H7 (cell line): ENCODE measurements at places on chromosomes 12 and 14.

DNA sequence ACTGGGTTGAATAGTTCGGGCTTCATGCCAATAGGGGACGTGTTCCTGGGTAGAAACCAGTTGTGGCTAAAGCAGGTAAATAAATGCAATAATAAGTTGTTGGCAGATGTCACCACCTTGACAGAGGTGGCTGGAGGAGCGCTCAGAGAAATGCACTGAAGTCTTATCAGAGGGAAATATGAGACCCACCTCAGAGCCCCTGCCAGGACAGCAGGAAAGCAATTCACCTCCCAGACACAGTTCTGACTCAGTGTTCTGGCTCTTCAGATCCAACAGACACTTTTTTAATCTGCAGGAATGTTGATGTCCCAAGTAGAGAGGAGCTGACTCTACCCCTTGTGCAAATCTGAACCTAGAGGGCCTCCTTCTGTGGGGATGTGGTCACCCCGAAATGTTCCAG, 687.1 kb upstream of the FBXO33 start:
- no peak for DNase-seq

DNA sequence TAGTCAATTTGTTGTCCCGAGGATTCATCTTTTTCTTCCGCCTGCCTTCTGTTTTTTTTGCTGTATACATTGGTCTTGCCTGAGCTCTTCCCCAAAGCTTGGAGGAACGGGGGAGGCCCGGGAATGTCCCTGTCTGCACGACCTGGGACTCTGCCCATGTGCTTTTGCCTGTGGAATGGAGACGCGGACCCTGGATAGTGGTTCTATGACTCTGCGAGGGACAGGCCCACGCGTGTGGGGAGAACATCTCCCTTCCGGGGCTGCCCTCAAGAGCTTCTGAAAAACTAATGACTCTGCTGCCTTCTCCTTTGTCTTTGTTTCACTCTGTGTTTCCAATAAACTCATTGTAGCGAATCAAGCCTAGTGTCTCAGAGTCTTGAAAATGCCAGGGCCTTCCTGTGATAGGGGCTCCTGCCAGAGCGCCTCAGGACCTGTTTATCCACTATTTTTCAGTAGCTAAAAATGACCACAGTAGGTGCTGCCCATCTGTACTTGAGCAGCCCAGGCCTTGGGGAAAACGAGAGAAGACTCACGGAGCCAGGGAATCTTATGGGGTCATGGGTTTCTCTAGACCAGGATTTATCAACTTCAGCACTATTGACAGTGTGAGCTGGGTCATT, 12.3 kb downstream of the KRT83 start:
- no peak for DNase-seq

DNA sequence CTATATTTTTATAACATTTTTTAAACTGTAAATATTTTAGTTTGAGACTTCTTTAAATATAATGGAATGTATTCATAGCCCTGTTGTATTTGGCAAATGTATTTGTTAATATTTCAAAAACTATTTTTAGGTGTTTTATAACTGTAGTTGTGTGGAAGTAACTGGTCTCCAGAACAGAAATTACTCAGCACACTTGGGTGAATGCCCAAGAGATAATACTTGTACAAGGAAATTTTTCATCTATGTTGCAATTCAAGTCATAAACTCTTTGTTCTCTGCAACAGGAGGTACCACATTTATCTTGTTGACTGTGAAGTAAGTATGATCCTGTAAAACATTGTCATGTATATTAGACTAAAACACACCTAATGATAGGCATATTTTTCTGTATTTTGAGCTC, 72.8 kb downstream of the SLCO1B3 start:
- DNase-seq: no peak

- DNase-seq: no peak
These were observed 146.9 kb downstream of the PRKCH start for GRCh38 chr14:61468063-61468825.

- DNase-seq: no peak
These were observed 932.3 kb downstream of the FLRT2 start for GRCh38 chr14:86462193-86462753.

DNA sequence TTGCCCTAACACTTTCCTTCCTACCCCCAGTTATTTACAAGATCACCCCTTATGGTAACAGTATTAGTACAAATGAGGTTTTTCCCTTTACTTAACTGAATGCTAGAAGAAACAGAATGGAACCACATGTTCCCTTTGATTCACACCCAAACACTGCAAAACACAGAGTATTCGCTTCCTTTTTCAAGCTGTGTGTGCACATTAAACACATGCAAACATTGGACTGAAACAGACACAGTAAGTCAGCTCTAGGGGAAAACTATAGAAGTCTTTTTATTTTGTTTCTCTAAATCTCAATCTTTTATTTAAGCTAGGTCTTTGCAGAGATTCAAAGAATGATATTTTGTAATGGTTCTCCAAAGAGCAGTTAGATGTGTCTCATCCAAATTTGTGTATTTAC, 728.5 kb downstream of the DIO2 start:
- DNase-seq: no peak

DNA sequence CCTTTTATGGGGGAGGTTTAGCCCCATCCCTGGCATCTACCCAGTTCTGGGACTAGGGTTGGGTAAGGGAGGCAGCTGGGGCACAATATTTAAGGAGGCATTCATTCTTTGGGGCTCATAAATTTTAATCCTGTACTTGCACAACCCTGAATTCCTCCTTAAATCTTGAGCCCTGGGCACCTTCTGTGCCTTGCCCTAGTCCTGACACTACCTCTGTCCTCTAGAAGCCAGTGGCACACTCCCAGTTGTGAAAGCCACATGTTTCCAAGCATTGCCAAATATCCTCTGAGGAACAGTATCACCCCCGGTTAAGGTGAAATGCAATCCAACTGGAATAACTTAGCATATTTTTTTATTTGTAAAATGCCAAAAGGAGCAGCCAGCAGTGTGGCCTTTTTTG, 36.6 kb downstream of the SLC16A7 start:
- DNase-seq: no peak

- no peak for DNase-seq
These were observed 73.6 kb downstream of the SAMD4A start for GRCh38 chr14:54640506-54640905.

- no peak for DNase-seq
These were observed 73.6 kb upstream of the RASSF8 start for GRCh38 chr12:25884920-25885234.

DNA sequence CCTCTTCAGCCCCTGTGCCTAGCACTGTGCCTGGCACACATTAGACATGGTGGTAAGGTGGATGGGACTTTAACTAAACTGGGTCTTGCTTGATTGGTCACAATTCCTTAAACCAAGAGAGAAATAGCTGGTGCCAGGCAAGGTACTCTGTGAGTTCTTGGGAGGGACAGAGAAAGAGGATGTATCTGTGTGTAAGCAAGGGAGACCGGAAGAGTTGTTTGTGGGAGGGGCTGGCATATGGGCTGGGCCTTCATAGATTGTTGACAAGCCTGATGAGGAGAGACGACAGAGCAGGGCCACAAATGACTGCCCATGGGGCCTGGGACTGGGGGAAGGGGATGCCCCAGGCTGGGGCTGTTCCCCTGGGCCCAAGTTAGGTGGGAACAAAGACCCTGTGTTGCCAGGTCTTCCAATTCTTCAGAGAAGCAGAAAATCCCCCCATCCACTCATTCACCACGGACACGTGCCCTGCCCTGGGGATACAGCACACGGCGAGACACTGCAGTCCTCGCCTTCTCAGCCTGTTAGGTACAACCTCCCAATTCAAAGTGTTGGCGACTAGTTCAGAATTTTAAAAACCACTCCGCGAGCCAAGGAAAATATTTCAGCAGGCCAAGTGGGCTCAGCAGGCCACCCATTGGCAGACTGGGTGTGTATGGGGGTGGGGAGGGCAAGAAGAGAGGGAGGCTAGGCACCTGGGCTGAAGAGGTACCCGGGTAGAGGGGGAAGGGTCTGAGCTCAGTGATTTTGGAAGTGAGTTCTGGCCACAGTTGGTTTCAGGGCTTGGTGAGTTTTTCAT, 11.4 kb upstream of the CYP46A1 start:
- peak; percentile 58 for DNase-seq

DNA sequence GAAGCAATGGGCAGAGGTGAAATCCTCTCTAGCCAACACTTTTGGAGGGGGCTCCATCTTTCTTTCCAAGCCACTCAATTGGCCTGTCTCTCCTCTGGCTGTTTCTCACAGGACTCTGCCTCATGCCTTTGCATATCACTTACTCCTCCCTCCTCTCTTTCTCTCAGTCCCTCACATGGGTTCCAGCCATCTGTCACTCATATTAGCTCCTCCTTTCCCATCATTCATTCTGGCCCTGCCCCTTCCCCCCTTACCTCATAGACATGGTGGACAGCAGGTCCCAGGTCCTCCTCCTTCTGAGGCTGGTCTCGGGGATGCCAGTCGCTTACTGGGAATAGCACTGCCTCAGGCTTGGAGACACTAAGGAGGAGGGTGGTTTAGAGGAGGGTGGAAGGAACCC, 16.6 kb upstream of the ZNF385A start:
- no peak for DNase-seq

DNA sequence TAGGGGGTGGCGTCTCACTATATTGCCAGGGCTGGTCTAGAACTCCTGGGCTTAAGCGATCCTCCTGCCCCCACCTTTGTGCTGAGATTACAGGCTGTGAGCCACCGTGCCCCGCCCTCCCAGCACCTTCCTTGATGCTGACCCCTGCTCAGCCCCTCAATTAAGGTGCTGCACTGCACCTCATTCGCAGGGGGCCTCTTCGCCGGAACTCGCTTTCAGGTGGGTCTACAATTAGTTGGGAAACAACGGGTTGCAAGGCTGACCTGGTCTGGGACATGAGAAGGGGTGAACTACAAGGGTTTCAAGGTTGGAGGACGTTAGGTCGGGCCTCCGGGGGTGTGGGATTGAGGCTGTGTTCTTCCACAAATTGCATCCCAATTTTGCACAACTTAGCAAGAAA, 1.2 kb upstream of the NOP2 start:
- no peak for DNase-seq

- no peak for DNase-seq
These were observed 55.6 kb downstream of the PITPNM2 start for GRCh38 chr12:123095078-123095881.

GRCh38 chr14:59566296-59566695, 10.3 kb downstream of the CCDC175 start:
- no peak for DNase-seq

DNA sequence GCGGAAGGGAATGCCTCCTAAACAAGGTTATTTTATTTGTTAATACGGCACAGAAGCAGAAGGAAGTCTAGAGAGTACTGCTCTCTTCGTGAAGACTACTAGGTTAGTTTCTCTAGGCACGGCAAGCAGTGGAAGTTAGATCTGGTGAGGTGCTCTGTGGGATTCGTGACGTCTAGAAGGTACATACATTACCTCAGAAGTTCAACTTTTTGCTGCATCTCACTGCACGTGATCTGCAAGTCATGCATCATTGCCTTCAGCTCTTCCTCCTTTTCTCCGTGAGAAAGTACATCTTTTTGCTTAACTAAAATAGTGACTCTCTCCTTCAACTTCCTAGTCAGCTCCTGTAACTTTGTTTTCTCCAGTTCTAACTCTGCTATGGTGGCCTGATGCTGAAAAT, 74.7 kb downstream of the NIN start:
- no peak for DNase-seq

GRCh38 chr12:12392413-12392812, 35.5 kb downstream of the BORCS5 start:
- no peak for DNase-seq

DNA sequence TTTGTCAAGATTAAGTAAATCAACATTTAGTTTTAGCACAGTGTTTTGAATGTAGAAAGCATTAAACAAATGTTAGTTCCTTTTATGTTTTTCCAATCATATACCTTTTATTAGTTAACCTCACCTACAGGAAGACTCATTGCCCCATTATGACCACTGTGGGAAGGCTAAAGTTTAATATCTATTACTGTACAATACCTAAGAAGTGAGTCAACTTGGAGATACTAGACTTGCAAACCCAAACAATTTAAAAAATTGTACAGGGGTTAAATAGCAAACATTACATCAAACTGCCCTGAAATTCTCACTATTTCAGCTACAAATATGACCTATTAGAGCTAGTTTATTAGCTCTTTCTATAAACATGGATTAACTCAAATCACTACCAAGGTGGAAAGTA, 8.6 kb upstream of the G2E3 start:
- DNase-seq: no peak

DNA sequence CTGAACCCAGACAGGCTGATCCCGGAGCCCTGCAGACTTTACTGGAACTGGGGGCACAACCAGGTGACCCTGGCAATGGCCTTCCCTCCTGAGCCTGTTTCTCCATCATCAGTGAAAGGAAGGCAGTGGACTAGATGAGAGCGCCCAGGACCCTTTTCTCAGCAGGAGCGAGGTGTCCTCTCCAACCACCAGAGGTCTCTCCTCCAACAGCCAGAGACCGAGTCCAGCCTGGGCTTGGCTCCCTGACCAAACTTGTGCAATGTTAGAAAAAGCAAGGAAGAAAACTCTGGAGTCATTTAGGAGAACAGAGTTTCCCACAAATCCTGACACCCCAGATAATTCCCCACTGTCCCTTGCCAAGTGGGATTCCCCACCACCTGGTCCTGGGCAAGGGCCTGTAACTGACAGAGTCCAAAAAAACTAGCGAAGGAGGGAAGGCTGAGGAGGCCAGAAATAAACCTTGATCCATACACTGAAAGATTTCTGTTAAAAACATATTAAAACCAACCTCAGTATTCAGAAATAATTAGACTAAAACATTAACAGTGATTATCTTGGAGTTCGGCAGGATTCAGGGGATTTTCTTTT, 9.0 kb downstream of the RPS6KL1 start:
- DNase-seq: peak; percentile 85

DNA sequence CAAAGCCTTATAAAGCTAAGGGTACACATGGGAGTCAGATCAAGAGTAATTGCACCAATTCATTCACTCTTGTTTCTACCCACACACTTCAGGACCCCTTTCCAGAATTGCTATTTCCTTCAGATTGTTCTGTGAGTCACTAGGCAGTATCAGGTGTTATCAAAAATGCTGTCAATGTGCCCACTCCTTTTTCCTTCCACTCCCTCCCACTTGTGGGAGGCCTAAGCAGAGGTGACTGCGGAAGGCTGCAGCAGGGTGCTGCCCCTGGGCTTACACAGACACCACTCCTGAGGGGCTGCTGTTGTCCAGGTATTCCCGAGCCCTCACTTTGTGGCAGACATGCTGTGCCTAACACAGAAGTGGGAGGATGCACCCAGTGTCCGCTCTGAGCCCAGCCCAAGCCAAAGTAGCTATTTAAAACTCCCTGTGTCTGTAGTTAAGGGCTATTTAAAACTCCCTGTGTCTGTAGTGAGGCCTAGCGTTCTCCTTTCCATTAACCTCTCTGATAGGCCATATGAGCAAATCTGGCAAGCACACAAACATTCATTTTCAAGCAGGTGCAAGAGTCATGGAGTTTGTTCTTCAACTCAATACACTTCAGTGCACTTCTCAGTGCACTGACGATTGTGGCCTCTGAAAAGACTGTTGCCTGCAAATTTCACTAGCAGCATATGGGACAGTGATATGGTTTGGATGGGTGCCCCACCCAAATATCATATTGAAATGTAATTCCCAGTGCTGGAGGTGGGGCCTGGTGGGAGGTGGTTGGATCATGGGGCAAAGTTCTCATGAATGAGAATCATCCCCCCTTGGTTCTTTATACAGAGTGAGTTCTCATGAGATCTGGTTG, 117.8 kb downstream of the PHLDA1 start:
- DNase-seq: no peak
